ENCODE measurements at places on chromosomes 5 and 9.

DNA sequence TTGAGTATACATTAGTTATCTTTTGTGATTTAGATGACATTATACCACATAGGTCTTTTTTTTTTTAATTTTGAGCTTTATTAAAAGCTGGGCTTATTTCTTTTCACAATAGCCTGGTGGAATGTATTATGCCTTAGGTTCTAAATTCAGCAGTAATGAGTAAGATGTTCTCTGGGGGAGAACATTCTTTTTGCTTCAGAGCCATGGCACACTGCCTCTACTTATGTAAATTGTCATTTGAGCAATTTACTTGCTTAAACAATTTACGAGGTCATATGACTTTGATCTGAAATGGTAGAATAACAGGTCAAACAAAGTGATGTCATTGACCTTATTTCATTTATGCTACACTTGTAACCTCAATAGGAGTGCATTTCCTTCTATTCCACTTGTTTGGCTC, 154.2 kb downstream of the FOCAD start:
- DNase-seq: no peak

DNA sequence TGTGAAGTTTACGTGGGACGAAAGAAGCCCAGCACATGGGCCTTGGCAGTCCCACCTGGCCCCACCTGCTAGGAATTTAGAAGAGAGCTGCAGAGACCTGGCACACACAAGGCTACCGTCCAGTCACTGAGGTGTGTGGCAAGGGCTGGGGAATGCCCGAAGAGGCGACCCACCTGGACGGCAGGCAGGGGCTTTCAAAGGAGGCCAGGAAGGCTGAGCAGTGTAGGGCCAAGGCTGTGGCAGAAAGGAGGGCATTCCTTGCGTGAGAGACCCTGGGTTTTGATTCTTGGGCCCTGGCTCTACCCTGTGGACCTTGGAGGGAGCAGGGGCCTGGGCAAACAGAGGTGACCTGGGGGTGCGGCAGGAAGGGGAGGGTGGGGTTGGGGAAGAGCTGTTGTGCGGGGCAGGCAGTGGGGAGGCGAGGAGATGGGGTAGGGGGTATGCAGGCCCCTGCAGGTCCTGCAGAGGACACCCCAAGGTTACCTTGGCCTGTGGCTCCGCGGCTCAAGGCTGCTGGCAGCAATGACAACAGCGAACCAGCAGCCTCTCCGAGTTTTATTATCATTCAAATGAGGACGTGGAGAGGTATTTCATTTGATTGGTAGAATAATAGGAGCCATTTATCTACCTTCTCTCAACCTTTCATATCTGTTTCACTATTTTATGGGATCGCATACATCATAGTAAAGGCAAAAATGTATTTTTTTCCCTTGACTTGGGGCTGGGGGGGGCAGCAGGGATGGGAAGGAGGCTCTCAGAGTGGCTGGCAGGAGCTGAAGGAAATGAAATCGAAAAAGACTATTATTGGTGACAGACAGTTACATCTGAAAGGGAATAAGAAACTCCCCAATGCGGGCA, 24.8 kb downstream of the TSPAN17 start:
- DNase-seq: no peak

- no peak for DNase-seq
Measured at GRCh38 chr5:149345892-149346222, 558 bp downstream of the GRPEL2 start.

DNA sequence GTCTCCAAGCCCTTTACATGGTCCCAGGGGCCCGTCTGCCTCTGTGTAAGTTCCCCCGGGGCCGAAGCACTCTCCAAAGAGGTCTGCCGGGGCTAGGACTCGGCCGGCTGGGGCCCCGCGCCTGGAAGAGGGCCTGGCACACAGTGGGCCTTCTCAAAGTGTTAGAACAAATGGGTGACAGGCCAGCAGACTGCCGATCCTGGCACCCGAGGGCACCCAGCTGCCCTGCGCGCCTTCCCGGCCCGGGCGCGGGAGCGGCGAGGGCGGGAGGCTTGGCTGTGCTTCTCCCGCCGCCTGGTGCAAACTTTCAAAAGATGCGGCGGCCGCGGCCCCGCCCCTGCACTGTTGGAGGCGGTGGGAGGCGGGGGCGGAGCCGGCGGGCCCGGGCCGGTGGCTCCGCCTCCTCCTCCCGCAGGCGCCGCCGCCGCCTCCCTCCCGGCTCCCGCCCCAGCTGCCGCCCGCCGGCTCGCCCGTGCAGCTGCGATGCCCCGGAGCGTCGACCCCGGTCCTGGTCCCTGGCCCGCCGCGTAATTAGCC, at the start of gene NEURL1B:
TSS of gene NEURL1B (plus strand) at position 442 of the 537 bp plus-strand sequence. CDS start 144 bp downstream, outside the sequence.
- no peak for DNase-seq

DNA sequence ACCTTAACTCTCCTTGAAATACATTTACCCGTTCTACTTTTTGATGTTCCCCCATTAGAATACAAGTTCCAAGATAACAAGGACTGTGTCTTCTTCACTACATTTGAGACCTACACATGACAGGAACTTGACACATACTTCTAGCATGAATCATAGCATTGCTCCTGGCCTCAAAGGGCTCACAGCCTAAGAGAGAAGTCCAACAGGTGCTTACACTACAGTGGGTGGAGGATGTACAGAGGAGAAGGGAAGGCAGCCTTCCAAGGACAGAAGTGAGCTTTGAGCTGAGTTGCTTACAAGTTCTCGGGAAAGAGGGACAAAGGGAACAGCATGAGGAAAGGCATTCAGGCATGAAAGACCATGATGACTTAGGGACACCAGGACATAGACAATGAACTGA, 56.9 kb upstream of the MSX2 start:
- DNase-seq: no peak

DNA sequence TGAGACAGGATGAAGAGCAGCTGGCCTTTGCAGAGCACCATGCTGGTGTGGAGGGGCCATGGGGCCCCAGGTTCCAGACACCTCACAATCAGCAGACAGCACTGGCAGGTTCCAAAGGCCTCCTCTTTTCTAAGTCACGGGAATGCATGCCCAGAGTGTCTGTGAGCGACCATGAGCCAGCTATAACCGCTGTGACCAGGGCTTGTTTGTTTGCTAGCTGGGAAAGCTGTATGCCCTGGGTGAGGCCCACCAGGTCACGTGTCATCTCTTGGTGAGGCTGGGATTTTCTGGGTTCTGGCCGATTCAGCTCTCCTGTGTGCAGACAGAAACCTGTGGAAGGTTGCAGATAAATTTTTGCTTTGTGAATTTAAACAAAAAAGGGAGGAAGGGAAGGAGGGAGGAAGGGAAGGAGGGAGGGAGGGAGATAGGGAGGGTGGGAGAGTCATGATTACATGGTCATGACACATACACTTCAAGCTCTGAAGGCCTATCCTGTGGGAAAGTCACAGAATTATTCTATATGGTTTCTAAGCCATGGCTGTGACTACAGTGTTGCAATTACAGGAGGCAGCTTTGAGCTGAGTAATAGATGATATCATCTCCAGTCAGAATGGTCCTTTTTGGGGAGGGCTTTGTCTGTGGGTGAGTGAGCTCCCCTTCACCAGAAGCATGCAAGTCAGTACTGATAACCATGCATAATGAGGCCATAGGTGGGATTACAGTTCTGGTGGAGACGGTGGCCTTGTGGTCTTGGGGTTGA, 37.2 kb downstream of the PAPPA start:
- no peak for DNase-seq

DNA sequence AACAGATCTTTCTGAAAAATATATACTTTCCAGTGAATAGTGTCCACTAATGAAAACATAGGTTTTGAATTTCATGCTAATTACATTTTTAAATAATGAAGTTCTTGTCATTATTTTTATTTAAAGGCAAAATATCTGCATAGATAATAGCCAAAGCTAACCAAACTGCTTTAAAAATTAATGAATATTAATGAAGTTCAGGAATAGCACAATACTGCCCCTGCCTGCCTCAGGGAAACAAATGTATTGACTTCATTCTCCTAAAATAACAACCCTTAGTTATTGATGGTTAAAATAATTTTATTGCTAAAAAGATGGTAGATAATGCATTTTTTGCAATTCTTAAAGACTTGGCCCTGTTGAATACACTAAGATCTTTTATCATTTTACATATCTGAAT, 103.6 kb upstream of the SSBP2 start:
- DNase-seq: no peak

DNA sequence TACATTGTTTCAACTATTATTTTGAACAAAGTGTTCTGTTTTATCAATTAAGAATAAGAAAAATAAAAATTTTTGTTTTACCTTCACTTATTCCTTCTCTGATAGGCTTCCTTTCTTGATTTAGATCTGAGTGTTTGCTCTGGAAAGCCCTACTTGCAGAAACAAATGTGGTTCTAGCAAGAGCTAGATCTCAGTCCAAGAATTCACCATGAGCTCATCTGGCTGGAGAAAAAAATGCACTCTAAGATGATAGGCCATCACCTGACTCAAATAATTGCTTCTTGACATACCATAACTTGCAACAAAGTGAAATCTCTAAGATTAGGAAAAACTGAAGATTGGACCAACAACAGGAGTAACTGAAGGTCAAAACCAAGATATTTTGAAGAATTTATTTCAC, 6.3 kb upstream of the RLN2 start:
- no peak for DNase-seq

DNA sequence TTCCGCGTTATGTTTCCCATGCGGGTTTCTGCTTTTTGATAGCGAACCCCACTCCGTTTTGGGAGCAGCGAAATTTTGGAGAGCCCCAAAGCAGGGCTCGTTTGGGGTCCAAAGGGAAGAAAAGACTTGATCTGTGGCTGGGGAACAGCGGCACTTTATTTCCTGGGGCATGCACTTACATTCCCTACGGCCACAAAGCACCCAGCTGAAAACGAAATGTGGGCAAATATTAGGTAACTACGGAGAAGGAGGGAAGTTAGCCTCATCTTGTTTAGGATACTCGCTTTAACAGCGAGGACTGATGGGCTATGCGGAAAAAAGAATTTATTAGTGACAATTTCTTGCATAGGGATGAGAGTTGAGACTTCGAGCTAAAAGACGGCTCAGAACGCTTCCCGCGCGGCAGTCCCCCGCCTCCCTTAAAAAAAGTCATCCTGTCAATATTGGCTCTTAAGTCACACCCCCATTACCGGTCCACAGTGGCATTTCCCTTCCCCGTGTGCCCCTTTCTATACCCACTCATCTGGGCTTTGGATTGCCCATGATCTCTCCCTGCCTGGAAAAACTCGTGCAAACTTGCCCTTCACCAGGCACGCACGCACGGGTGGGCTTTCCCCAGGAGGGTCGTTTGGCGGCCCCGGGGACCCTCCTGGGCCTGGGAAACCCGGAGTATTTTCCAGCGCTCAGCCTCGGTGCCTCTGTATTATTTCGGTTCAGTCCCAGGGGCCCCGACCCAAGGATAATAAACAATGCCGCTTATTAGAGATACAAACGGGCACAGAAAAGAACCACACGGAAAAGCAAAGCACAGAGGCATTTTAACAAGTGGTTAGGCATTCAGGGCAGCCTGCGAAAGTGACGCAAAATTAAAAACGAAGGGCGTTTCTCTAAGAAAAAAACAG, 35.8 kb upstream of the NFIB start:
- no peak for DNase-seq

- no peak for DNase-seq
Measured at GRCh38 chr9:95045751-95046150, 271.8 kb downstream of the FANCC start.

GRCh38 chr9:88059469-88059868, 78.8 kb downstream of the SPATA31C2 start:
- DNase-seq: no peak

GRCh38 chr9:136187197-136187596, 17.7 kb downstream of the LHX3 start:
- no peak for DNase-seq

GRCh38 chr5:135155616-135156214, 121.7 kb upstream of the PITX1 start:
- DNase-seq: no peak

GRCh38 chr5:73030995-73031394, 75.2 kb downstream of the FCHO2 start:
- DNase-seq: no peak

DNA sequence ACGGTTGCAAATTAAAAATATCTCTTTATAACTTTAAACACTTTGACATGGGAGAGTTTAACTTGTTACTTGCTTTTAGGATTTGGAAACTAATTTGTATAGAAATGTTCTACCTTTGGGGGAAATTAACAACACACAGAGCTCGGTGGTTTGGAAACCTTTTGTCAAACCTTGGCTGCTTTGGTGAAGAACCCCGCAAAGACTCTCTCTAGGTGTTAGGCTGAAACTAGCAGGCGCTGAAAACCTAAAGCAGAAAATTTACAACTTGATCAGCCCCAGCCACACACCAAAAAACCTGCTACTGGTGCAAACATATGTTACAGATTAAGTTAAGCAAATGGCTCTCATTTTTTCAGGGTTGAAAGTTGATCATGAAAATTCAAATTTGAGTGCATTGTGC, 25.8 kb downstream of the NR2F1 start:
- no peak for DNase-seq

GRCh38 chr5:173339286-173339685, 11.1 kb upstream of the STC2 start:
- no peak for DNase-seq

GRCh38 chr5:160167624-160168165, 48.4 kb upstream of the PWWP2A start:
- DNase-seq: no peak

- DNase-seq: no peak
Measured at GRCh38 chr5:167785106-167785505, 506.3 kb upstream of the WWC1 start.

DNA sequence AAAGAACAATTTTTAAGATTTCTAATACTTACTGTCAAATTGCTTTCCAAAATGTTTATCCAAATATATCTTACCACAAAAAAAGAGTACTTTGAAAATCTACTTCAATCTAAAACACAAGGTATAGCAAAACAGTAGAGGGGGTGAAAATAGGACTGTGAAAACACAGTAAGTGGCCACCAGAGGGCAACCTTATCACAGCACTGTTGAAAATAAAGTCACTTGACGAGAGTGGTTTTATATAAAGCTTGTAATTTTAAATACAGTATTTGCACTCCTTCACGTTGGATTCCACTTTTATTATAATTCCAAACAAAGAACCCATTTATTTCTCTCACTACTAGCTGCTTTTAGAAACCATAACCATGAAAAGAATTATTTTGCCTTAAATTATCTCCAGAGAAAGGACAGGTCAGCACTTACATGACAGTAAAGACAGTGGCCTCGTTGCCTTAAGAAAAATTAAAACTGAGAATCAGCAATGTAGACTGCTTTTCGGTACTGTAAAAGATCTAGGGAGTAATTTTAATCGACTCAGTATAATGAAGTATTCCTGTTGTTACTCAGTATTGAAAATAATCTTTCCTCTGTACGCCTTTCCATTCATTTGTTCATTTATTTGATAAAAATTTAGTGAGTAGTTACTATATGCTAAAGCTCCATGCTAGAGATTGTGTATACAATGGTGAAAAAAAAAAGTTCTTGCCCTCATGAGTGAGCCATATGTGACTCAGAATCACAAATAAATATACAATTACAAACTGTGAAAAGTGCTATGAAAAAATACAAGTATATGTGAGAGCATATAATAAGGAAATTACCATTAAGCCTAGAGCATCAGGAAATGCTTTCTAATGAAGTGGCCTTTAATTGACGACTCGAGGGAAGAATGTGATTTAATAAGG, 40.0 kb upstream of the CDK5RAP2 start:
- no peak for DNase-seq

GRCh38 chr9:80125731-80126264, 554.0 kb downstream of the TLE4 start:
- no peak for DNase-seq
